ENCODE measurements at places on chromosomes 2 and 18.

- DNase-seq = no peak
These were observed 22.6 kb upstream of the PGAP1 start for GRCh38 chr2:196949116-196949515.

GRCh38 chr2:187294043-187294442, 154.0 kb downstream of the CALCRL start:
- no peak for DNase-seq

GRCh38 chr18:39795350-39795749, 2159.7 kb upstream of the PIK3C3 start:
- DNase-seq = no peak

- no peak for DNase-seq
These were observed 181.8 kb downstream of the DSC3 start for GRCh38 chr18:30860741-30861140.

GRCh38 chr2:229660391-229660790, 54.0 kb downstream of the DNER start:
- DNase-seq = no peak

DNA sequence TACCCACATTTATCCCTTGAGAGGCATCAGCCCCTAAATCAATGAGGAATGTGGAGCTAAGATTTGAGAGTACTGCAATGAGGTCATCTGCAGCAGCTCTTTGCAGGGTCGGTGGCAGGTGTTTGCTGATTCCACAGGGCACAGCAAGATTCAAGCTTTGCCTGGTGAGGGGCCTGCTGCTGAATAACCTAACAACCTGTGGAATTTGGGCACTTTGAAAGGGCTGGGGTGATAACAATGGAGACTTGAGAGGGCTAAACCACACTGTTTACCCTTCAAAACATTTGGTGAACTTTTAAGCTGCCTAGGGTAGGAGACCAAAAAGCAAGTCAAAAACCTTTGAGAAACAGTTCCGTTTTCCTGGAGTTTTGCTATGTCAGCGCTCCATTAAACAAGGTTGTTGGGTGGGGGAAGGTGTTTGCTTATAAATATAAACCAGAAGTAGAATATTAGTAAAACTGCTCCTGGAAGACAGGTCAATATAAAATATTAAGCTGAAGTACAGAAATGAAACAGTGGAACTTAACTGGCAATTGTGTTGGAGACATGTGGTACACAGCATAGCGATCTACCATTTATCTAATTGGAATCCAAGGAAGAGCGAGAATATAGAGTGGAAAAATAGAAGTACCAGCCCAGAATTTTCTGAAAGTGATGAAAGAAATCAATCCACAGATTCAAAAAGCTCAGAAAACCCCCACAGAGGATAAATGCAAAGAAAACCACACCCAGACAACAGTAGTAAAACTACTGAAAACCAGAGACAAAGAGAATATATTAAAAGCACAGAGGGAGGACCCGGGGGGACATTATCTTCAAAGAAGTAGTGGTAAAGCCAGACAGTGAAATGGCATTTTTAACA, 15.7 kb downstream of the COPS8 start:
- DNase-seq = no peak

Measured in non-pigmented ciliary epithelial cell (primary cell).